ENCODE measurements at places on chromosomes 3 and 15.

GRCh38 chr3:100084100-100084806 is 30.0 kb downstream of the FILIP1L start:
- DNase-seq, result no peak

- no peak for DNase-seq
Measured at GRCh38 chr15:39139431-39140059, 441.3 kb upstream of the THBS1 start.

DNA sequence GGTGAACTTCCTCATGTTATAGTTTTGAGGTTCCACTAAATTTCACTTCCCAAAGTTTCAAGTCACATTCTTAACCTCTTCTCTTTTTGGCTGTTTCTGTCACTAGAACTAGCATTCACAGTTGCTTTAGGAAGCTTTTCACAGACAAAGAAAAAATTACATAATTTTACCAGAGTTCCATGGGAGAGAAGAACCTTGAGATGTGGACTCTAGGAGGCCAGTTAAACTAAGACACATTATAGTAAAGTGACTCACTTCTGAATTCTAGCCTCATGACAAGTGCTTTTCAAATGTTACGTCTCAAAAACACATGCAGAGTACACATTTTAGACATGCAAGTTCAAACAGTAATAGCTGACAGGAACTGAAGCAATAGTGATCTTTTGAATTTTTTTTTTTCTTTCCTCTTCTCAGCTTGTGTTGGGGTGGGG is 39.9 kb upstream of the LRTM1 start:
- no peak for DNase-seq

- no peak for DNase-seq
Measured at GRCh38 chr15:75884041-75884440, 19.6 kb upstream of the FBXO22 start.

DNA sequence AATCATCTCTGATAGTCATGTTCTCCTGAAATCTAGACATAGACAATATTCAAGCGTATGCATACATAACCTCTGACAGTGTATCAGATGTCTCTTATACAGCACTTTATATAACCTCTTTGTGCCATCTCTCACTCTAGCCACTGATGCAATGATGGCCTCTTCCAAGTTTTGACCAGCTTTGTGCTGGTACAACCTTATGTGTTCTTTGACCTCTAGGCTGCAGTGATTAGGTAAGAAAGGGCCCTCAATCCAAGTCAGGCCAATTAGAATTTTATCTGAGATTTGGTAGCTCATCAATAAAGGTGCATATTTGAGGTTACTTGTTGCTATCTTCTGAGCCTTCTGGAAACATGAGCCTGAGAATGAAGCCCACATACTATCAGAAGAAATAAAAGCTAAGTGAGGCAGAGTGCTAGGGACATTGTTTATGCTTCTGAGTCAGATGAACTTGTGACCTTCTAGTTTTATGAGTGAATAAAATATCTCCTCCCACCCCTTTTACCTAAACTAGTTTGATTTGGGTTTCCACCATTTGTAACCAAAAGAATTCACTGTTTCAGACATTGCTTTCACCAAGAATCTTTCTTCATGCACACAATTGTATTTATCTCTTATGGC is 283.2 kb upstream of the SUCLG2 start:
- DNase-seq, result no peak

DNA sequence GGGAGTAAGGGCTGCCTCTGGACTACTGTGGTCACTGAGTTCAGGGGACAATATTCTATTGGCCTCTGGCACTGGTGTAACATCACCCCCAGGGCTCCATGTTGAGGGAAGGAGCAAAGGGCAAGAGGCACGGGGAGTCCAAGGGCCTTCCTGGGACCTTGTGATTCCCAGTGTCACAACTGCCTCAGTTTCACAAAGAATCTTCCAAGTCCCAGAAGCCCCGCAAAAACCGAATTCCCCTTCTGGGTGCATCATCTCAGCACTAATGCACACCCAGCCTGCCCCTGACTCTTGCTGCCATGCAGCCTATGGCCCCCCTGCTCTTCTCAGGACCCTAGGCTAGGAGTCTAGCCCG is 5.5 kb downstream of the AMOTL2 start:
- DNase-seq, result no peak

- DNase-seq, result no peak
Measured at GRCh38 chr15:98397419-98397818, 250.9 kb upstream of the IGF1R start.

DNA sequence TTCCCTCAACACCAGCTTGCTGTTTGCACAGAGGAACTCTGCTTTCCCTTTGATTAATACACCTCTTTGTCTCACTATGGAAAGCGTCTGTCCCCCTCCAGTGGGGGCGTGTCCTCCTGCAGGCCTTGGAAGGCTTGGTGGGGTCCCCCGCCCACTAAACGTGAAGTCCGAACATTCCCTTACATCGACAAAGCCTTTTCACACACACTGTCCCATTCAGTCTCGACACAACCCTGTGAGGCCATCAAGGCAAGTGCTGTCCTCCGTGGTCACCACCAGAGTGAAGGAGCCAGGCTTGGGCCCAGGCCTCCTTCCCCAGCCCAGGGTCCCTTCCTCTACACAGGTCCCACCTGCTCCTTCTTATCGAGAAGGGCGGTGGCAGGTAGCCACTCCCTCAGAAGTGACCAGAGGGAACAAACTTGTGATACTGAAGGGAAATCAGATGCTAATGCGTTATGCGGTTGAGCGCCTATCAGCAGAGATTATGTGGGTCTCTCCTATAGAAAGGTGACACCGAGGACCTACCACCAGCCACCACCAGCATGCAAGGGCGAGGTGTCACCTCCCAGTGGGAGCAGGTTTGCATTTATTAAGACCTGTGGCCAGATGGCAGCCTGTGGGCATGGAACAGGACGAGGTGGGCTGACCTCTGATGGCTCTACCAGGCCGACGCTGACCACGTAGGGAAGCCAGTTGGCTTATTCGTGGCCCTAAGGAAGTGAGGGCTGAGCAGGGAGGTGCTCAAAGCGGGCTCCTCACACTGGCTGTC is 6.6 kb downstream of the NRROS start:
- DNase-seq, result no peak

GRCh38 chr3:99960941-99961340 is 143.3 kb downstream of the CMSS1 start:
- DNase-seq, result no peak

DNA sequence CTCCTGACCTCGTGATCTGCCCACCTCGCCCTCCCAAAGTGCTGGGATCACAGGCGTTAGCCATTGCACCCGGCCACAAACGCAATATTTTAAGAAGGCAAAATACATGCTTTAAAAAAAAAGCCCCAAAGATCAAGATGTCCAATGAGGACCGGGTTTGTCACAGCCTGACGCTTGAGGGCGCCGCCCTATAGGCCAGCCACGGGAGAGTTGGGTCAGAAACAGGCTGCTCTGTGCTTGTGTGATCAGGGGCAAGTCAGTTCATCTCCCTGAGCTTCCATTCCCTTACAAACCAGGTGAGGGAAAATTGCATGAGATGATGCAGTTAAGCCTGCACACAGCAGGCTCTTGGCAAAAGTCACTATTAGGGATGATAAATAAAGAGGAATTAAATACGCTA is 23.9 kb downstream of the FAM174B start:
- DNase-seq, result no peak

DNA sequence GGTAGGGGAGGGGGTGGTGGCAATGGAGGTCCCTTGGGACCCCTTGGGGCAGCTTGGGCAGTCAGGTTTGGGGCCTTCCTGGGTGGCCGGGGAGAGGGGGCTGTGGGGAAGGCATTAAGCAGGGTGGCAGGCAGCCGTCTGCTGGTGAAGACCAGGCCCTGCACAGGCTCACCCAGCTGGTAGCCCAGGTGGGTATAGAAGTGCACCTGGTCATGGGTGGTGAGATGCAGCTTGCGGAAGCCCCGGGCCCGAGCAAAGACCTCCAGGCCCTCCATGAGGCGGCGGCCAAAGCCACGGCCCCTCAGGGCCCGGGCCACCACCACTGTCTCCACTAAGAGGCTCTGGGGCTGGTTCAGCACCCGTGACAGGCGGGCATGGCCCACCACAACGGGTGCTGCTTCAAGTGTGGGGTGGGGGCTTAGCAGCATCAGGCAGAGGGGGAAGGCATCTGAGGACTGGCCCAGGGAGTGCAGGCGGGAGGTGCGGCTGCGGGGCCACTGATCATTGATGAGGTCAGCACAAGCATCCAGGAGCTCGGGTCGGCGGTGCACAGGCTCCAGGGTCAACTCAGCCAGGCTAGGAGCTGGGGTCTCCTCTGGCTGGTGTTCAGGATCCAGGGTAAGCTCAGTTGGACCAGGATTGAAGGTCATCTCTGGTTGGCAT is 2.4 kb downstream of the HYAL3 start:
- DNase-seq, result no peak

Measured in progenitor cell of endocrine pancreas (in vitro differentiated cells).